ENCODE measurements at places on chromosomes 3 and 15.

- no peak for DNase-seq
Observed at GRCh38 chr3:24674261-24674660, 179.6 kb upstream of the THRB start.

GRCh38 chr3:129506231-129506742 is 22.2 kb upstream of the RHO start:
- DNase-seq = no peak

DNA sequence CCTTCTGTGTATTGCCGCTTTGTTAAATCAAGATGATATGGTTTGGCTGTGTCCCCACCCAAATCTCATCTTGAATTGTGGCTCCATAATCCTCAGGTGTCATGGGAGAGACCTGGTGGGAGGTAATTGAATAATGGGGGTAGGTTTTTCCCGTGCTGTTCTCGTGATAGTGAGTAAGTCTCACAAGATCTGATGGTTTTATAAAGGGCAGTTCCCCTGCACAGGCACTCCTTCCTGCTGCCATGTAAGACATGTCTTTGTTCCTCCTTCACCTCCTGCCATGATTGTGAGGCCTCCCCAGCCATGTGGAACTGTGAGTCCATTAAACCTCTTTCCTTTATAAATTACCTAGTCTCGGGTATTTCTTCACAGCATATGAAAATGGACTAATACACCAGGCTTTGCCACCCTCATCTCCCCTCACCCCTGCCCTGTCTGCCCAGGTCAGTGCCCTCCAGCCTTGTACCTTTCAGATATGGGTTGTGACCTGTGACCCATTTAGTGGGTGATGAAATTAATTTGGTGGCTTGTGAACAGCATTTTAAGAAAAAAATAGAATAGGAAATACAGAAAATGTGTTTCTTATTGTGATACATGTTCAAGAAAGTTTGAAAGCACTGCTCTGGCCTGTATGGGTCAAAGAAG is 56.1 kb upstream of the MCF2L2 start:
- no peak for DNase-seq

DNA sequence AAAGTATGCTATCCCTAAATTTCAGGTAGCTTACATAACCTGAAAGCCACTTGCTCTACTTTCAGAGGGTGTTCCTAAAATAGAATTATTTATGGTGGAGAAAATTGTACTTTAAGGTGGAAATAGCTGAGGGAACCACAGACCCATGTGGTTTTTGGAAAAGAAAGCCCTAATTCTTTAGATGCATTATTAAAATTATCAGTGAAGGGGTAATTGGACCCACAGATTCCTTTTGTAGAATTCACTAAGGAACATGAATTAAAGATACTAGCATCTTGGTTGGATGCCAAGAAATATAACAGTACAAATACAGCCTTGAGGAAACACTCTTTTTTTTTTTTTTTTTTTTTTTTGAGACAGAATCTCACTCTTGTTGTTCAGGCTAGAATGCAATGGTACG is 37.8 kb downstream of the DPPA2 start:
- DNase-seq = no peak

DNA sequence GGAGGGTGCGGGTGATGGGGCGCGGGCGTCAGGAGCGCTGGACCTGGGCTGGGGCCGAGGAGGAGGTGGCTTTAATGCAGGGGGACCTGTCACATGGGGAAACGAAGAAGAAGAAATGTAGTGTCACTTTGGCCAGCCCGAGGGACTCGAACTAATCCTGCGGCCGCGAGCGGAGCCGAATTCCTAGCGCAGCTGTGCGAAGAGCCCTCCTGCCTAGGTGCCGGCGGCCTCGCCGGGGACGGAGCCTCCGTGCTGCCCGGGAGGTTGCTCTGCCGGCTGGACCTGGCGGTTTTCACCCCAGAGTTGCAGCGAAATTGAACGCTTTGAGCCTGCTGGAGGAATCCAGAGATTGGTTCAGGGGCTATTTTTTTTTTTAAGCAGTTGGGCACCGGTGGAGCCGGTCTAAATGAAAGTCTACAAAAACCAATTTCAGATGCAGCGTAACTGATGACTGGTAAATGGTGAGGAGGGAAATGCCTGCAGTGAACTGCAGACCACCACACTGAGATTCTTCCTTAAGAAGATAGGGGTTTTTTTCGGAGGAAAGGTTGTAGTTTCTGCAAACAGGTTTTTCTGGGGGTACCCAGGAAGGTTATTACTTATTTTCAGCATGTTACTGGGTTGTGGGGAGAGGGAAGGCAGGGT is 662 bp downstream of the TMEM108 start:
- no peak for DNase-seq

GRCh38 chr3:46350262-46350565 is 3.7 kb upstream of the CCR2 start:
- DNase-seq = no peak

DNA sequence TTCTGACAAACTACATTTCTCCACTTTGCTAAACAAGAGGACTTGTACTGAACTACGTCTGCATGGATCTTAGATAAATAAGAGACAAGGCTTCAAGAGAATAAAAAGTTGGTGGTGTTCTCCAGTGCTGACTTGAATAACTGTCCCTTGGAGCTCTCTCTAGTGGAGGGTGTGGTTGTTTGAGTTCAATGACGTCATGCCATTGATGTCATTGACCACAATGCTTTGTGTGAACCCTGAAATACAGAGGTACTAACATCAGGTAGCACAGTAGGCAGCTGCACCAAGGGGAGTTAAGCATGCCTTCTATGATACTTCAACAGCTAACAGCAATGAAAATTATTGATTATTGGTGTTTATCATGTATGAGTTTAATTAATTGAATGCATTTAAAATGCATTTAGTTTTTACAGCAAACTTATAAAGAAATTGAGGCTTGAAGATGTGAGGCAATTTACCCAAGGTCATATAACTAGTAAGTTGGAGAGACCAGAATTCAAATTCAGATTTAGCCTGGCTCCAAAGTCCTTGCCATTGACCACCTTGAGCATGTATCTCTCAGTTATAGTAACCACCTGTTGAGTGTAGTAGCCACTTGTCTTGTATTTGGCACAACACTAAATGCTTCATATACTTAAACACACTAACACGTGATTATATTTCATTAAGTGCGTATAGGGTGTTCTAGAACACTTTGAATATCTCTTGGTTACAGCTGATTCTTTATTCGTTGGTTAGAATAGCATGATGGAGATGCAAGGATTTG is 126.0 kb upstream of the ANKRD28 start:
- DNase-seq = no peak

DNA sequence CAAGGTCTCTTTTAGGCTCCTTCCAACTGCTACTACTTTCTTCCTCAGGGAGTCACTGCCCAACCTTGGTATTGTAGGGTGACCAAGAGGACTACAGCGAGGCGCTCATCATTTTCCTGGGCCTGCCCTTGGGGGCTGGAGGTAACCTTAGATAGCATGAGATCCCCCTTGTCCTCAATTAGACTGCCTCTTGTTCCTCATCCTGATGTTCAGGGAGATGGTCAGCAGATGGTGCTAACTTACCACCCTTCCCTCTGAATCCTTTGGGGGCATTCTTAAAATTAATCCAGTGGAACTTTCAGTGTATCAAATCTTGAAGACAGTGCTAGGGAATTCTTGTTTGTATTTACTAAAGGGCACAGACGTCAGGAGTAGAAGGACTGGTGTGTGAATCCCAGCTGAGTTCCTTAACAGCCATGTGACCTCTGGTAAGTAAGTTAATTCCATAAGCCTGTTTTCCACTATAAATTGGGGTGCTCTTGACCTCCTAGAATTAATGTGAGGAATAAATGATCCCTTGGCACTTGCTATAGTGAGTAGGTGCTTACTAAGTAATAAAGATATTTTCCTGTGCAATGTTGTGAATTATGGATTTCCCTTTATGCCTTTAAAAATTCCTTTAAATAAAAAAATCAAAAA is 4.1 kb upstream of the CLPX start:
- DNase-seq = no peak

- no peak for DNase-seq
Observed at GRCh38 chr3:56890448-56891091, 88.8 kb upstream of the ARHGEF3 start.

DNA sequence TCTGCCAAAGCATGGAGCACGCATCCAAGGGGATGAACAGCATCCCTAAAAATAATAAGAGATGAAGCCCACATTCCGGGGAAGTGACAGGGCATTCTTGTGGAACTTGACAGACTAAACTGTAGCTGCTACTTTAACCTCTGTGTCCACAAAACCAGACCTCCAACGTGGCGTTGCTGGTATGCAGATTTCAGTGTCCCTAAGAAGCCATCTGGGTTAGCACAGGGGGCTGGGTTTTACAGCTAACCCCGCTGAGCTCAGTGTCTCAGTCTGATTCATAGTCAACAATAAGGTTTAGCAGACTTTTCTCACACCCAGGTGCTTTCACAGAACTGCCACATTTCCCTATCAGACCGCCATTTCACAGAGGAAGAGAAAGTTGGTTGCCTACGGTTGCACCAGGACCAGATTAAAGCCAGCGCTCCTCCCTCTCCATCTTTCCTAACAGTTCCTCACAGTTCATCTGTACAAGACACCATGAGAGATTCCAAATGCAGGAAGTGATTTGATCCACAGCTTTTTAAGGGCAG is 61.6 kb upstream of the CTDSPL start:
- DNase-seq = no peak

- no peak for DNase-seq
Observed at GRCh38 chr3:100761951-100762350, 52.7 kb downstream of the TFG start.

- no peak for DNase-seq
Observed at GRCh38 chr3:50806031-50806430, 131.3 kb downstream of the DOCK3 start.

DNA sequence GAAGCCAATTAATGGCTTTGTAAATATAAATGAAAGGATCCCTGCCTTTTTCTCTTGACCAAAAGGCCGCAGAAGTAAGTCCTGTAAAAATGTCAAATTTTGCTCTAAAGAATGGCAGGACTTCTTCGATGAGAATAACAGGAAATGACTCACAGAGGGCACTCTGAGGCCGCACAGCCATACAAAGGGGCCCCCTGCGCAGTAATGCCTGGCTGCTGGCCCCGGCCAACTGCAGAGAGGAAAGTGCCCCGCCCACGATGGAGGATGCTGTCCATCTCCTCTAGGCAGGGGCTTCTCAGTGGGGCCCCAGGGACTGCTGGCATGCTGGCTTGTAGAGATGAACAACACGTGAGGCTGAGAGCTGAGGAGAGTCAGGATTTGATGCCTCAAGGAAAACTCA is 18.1 kb upstream of the SCN10A start:
- no peak for DNase-seq

- no peak for DNase-seq
Observed at GRCh38 chr3:98961161-98962155, 60.0 kb upstream of the DCBLD2 start.

- no peak for DNase-seq
Observed at GRCh38 chr3:183268366-183268765, 15.3 kb downstream of the B3GNT5 start.

DNA sequence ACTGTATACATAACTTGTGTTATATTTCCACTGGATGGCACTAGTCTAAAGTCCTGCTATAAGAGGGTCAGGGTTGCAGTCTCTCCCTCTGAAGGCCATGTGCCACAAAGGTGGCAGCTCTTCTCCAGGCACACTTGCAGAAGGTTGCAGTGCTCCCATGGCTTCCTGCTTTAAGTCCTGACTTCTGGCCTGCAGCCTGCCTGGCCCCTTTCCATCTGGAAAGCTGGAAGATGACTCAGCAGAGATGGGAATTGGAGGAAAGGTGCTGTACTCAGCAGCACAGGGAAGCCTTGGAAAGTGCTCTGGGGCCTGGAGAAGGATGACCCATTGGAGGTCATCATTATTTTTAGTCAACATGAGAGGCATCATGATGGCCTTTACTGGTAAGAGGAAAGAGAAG is 40.9 kb upstream of the MRPL3 start:
- DNase-seq = peak; percentile 55

DNA sequence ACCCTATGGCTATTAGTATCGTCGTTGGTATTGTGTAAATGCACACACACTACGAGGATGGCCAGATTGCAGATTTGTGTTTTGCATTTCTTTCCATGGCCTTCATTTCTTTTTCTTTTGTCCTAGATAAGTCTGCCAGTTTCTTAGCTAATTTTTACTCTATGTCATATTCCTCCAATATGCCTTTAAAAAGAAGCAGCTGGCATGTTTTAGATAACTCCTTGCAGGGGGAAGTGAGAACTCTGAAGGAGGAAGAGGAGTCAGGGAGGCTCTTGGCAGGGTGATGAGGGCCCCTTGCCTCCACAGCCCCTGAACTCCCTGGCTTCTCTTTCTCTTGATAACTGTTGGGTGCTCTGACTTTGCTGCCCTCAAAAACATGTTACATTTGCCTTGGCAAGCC is 244.0 kb downstream of the GABRG3 start:
- no peak for DNase-seq

DNA sequence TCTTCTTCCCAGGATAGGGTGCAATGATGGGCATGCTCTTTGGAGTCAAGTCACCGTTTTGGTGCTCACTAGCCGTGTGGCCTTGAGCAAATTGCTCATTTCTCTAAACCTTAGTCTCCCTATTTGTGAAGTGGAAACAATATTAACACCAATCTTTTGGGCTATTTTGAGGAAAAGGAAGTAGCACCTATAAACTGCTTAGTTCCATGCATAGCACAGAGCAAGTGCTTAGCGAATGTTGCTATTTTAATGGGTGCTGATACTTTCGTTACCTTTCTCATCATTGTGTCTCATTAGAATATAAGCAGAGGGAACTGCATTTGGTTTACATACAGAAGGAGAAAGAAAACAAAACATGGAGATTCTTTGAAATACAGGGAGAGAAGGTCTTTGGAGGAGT is 66.1 kb downstream of the BOC start:
- DNase-seq = no peak

DNA sequence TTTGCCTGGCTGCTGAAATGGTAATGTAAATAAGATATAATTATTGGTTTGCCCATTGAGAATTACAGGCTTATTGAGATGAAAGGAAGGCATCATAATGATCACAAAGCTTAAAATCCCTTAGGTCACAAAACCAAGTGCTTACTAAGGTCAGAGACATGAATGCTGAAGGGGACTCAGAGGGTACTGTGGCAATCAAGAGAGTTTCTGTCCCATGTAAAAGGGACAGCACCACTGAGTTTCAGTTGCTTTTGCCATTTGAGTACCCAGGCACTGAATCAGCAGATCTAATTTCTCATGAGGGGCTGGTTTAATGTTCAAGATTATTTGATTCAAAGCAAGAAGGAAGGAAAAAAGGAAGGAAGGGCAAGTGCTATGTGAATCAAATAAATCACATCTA is 127.0 kb downstream of the PLOD2 start:
- no peak for DNase-seq

Measured in breast epithelium (tissue), 4 donors.